ENCODE measurements at places on chromosomes 13 and 19.

GRCh38 chr13:112885782-112886268, 83.2 kb upstream of the MCF2L start:
- DNase-seq, result no peak

GRCh38 chr13:74845806-74846205, 636.2 kb downstream of the TBC1D4 start:
- no peak for DNase-seq

DNA sequence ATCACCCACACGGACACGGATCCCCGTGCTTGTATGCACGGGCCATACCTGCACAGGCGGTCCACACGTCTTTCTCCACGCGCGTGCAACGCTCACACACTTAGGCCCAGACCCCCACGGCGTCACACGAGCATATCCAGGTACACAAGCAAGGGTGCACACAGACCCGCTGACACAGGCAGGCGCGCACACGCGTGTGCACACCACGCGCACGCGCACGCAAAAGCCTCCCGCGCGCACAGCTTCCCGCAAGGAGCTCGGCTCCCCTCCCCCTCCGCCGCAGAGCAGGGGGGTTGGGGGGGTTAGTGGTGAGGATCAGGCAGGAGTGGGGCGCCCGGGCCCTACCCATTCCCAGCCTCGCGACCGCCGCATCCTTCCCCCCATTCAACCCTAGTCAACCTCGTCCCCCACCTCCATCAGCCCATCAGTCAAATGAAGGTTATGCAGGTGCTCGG, 407 bp downstream of the RAB3A start:
- no peak for DNase-seq

GRCh38 chr13:91072486-91072885, 275.0 kb upstream of the MIR17HG start:
- DNase-seq, result no peak

GRCh38 chr19:12799742-12800465, 1.7 kb downstream of the PRDX2 start:
- DNase-seq, result no peak

GRCh38 chr13:41122838-41123237, 9.8 kb downstream of the KBTBD6 start:
- no peak for DNase-seq

GRCh38 chr13:42361701-42362100, 89.7 kb downstream of the AKAP11 start:
- DNase-seq, result no peak

GRCh38 chr19:13646758-13647157, 117.6 kb upstream of the MRI1 start:
- no peak for DNase-seq

- DNase-seq, result no peak
These were observed 2.4 kb upstream of the AKAP8L start for GRCh38 chr19:15421136-15421695.

DNA sequence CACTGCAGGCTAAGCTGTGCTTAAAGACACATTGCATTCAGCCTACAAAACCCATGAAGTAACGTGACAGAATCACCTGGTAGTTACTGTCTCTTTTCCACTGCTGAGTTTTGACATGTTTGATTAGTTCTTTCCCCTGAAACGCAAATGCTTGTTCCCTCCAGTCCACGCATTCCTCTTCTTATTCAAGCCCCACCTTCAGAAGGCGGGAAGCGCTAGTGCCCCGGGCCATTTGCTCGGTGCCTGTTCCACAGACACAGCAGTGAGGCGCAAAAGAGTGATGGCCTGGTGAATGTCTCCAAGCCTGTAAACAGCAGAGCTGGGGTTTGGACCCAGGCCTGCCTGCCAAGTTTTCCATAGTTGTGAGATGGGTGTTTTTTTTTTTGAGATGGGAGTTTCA, 10.9 kb downstream of the ACP4 start:
- no peak for DNase-seq

DNA sequence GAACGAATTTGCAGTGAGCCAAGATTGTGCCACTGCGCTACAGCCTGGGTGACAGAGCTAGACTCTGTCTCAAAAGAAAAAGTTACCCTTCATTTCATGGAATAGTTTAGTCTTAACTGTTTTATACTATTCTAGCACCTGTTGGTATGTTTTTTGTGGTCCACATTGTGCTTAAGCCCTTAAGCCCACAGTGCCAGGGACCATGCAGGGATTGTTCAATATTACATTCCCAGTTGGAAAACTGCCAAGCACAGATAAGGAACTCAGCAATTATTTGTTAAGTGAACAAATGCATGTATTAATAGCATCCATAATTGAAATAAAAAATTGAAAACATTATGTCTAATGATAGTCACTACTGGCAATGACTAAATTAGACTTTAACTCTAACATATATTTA, 193.5 kb downstream of the PCDH17 start:
- no peak for DNase-seq

DNA sequence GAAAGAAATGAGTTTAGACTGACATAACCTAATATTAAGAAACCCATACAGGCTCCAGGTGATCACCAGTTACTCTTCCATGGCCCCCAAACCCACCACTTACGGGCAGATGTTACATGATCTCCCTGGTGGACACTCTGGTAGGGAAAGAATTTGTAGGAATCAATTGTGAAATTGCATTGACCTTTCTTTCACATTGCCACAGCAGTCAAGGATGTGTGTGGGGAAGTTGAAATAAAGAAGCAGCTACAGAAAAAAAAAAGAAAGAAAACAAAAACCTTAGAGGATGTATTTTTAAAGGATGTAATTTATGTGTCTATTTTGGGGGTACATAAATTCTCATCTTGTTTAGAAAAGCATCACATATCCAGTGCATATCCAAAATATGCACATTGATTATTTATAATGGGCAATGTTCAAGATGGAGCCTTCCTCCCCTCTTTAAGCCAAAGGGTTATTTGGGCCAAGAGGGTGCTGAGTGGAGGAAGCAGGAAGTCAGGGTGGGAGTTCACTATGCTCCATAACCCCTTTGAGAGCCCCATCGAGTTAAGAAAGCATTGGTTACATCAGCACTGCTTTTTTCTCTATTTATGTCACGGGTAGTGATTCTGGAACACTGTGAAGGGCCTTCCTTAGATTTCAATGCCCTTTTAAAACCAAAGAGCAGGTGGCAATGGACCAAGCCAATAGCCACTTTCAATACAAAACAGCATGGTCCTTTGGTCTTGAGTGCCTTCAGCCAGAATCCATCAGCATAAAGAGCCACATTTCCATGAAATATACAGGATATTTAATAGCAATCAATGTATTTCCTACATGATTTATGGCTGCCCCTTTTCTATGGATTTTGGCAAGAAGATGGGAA, 169.6 kb downstream of the LACC1 start:
- DNase-seq, result no peak

GRCh38 chr13:40255551-40255950, 410.9 kb downstream of the FOXO1 start:
- no peak for DNase-seq

DNA sequence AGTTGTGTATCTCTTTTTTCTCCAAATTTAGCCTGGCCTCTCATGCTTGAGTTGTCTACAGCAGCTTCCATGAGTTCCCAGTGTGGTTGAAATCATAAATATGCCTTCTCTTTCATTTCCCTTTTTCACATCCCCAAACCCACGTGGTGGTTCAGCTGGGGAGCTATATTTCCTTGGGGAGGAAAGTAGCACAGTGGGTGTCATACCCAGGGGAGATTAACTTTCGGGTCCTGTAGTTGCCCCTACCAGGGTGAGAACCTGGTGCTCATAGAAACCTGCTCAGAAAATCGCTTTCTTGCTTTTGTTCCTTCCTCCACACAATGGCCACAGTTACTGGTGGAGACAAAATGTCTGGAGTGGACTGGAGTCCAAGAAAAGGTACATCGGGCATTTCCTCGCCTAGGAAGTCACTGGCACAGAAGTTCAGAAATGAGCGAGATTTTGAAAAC, 7.0 kb upstream of the LILRA4 start:
- DNase-seq, result no peak

DNA sequence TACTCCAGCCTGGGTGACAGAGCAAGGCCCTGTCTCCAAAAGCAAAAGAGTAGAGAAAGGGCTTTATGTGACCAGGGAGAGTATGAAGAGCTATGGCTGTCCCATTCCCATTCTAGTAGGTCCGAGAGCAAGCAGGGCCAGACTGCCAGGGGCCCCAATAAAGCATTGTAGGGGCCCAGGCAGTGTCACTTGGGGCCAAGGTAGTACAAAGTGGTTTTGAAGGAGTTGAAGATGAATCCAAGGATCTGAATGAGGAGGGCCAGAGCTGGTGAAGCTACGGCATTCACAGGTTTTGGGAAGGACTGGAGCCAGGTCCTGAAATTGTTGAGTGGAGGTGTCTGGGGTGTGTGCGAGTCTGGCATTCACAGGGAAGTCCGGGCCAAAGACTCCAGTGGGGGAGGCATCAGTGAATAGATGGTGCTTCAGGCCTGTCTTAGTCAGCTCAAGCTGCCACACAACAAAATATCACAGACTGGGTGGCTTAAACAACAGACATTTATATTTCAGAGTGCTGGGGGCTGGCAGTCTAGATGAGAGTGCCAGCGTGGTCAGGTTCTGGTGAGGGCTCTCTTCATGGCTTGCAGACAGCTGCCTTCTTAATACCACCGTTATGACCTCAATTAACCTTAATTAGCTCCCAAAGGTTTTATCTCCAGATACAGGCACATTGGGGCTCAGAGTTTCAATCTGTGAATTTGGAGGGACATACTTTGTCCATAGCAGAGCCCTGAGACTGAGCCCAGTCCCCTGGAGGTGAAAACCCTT, 9.9 kb downstream of the NACC1 start:
- no peak for DNase-seq

GRCh38 chr13:33125821-33126570, 109.8 kb downstream of the KL start:
- peak; percentile 13 for DNase-seq

DNA sequence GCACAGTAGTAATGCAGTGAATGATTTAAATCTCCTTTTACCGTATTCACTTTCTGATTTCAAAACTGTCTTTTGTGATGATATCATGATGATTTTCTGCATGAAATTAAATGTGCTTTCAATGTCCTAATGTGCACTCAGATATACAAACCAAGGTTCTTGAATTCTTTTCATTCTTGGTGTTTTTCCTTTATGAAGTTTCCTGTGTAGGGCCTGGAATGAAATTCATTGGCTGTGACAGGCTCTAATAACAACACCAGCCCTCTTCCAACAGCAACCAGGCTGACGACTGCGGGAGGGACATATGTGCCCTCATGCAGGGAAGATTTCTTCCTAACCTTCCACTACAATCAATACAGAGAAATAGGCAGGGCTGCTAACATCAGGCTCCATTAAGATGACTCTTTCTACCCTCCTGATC, 1052.0 kb downstream of the DIAPH3 start:
- DNase-seq, result no peak

DNA sequence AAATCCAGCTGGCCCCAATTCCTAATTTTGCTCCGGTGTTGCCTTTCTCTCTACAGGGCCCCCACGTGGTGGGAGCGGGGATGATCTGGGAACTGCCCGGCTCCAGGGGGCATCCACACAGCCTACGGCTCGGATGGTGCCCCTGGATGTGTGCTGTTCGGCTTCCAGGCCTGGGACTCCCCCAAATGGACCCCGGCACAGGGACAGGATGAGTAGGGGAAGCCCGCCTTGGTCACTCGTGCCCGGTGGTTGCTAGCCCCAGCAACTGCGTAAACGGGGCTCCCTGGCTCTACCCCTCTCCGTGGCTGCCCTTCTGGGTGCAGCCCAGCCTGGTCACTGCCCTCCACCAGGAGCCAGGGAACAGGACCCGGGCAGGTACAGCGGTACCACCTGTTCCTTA, 111.5 kb downstream of the TEX26 start:
- peak; percentile 48 for DNase-seq
